CD8-positive, alpha-beta memory T cell (primary cell): ENCODE measurements at places on chromosomes 7 and 10. TPM values are rescaled to one million over a fixed set of nuclear protein-coding genes. Genes with fewer than 3 reads are reported as not detected.

DDIT4 gene
- 183 TPM for polyA plus RNA-seq

CLDN4 gene
- not detected for polyA plus RNA-seq

AS3MT gene
- polyA plus RNA-seq: not detected

- no peaks in the 10 kb centered on the region for H3K27me3 ChIP-seq
- no peak overlapping the region for H3K27ac ChIP-seq
- no peak overlapping the region for H3K4me3 ChIP-seq
- DNase-seq: no peak
- H3K36me3 ChIP-seq: no peaks in the 10 kb centered on the region
Observed at GRCh38 chr7:69177461-69177861, 420.8 kb upstream of the AUTS2 start.

DNA sequence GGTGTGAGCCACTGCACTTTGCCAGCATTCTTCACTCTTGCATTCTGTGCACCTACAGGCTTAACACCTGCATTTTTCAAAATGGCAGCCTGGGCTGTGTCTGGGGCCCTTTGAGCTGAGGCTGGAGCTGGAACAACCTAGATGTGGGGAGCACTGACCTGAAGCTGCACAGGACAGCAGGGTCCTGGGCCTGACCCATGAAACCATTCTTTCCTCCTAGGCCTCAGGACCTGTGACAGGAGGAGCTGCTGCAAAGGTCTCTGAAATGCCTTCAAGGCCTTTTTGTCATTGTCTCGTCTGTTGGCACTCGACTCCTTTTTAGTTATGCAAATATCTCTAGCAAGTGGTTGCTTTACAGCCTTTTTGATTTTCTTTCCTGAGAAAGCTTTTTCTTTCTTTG lies 82.3 kb downstream of the INPP5A start:
- DNase-seq: no peak
- H3K4me1 ChIP-seq: peaks cover 21% of the 10 kb centered on the region
- H3K4me3 ChIP-seq: no peak overlapping the region
- H3K36me3 ChIP-seq: no peaks in the 10 kb centered on the region

- no peak for DNase-seq
- H3K27me3 ChIP-seq: no peaks in the 10 kb centered on the region
- no peak overlapping the region for H3K4me3 ChIP-seq
- no peaks in the 10 kb centered on the region for H3K36me3 ChIP-seq
Observed at GRCh38 chr10:116669832-116670644, 49.3 kb downstream of the PNLIPRP2 start.

DNA sequence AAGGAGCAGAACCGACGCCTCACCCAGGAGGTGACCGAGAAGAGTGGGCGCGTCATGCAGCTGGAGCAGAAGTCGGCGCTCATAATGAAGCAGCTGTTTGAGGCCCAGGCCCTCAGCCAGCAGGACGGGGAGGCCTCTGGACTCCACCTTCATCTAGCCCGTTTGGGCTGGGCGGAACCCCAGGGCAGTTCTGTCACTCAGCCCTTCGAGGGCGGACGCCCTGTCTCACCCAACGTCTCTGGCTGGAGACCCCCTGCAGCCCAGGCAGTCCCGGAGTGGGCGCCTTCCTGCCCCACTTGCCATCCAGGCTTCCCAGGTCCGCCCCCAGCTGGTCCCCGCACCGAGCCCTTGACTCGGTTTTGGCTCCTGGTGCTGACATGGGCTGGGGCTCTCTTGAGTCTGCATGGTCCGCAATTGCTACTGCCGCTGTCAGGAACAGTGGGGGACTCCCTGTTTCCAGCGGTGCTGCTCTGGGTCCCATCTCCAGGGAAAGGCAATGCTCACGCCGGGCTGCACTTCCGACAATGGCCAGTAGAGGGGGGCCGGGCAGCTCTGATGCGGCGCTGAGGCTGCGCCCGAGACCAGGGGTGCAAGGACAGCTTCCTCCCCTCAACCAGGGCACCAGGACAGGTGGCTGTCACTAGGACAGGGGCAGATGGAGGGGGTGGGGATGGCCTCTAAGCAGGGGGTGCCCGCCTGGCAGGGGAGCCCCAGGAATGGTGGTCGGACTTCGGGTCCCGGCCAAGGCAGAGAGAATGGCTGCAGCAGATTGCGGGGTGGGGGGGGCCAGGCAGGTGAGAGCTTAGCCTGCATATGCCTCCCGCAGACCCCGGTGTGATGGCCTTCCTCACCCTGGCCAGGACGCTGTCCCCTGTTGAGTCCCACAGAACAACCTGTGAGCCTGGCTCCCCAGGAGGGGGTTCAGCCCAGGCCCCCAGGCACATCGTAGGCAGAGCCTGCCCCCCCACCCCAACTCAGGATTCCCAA lies 71.2 kb upstream of the KCTD7 start:
- peak; percentile 79 for DNase-seq
- no peaks in the 10 kb centered on the region for H3K27me3 ChIP-seq
- no peaks in the 10 kb centered on the region for H3K4me1 ChIP-seq
- no peak overlapping the region for H3K27ac ChIP-seq
- no peak overlapping the region for H3K4me3 ChIP-seq
- peaks cover 10% of the 10 kb centered on the region for H3K36me3 ChIP-seq

DNA sequence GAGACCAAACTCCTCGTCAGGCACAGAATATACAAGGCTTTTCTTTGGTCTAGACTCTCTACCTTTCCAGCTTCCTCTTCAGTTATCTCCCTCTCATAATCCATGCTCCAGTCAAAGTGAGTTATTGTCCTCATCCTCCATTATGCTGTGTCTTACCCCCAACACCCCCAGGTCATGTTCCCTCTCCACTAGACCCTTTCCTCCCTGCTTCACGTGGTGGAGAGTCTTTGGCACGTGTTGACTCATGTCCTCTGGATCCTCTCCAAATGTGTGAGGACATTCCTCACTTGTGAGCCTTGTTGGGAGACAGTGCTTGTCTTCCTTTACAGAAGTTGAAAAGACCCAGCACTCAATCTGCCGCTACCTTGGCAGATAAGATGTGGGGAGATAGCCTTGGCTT lies 36.0 kb upstream of the DLD start:
- no peak overlapping the region for H3K27ac ChIP-seq
- no peak overlapping the region for H3K4me3 ChIP-seq
- H3K27me3 ChIP-seq: no peaks in the 10 kb centered on the region
- no peak for DNase-seq

DEPP1 gene
- not detected for polyA plus RNA-seq

OR6V1 gene
- polyA plus RNA-seq: not detected

- H3K4me1 ChIP-seq: no peaks in the 10 kb centered on the region
- H3K36me3 ChIP-seq: peaks cover 20% of the 10 kb centered on the region
- H3K4me3 ChIP-seq: no peak overlapping the region
- H3K27me3 ChIP-seq: no peaks in the 10 kb centered on the region
Observed at GRCh38 chr7:135195968-135196629, 15.2 kb downstream of the WDR91 start.

DNA sequence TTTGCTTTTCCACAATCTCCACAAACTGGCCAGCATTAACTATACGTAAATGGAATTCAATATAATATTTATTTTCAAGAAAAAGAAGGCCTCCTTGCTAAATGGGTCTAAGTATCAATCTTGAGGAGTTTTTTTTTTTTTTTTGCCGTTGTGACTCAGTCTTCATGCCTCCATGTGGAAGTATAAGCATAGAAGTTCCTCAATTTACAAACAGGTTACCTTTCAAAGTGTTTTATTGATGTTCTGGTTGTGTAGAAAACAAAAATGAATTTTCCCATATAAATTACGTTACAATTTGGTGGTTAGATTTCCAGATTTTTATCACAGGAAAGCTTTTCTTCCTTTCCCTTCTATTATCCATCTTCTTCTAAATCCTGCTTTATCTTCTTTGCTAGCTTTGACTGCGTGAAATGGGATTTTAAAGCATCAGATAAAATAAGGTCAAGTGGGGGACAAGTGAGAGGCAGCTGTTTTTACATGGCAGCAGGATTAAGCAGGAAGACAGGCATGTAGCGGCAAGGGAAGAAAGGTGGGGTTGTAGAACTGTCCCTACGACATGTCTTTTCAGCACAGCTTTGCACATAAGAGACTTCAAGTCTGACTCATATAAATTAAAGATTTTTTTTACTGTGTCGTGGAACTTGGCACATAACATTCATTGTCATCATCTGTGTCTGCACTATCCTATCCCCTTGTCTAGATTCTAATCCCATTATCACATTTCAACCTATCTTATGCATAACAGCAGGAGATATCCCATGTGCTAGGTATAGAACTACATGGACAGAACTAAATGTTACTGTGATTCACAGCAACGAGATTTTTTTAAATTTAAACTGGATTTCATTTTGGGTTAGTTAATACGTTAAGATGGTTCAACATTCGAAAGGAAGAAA lies 135.3 kb upstream of the FAM3C start:
- DNase-seq: no peak
- H3K27ac ChIP-seq: no peak overlapping the region
- no peak overlapping the region for H3K4me3 ChIP-seq
- H3K36me3 ChIP-seq: no peaks in the 10 kb centered on the region

ZP3 gene
- polyA plus RNA-seq: 2.2 TPM

DNA sequence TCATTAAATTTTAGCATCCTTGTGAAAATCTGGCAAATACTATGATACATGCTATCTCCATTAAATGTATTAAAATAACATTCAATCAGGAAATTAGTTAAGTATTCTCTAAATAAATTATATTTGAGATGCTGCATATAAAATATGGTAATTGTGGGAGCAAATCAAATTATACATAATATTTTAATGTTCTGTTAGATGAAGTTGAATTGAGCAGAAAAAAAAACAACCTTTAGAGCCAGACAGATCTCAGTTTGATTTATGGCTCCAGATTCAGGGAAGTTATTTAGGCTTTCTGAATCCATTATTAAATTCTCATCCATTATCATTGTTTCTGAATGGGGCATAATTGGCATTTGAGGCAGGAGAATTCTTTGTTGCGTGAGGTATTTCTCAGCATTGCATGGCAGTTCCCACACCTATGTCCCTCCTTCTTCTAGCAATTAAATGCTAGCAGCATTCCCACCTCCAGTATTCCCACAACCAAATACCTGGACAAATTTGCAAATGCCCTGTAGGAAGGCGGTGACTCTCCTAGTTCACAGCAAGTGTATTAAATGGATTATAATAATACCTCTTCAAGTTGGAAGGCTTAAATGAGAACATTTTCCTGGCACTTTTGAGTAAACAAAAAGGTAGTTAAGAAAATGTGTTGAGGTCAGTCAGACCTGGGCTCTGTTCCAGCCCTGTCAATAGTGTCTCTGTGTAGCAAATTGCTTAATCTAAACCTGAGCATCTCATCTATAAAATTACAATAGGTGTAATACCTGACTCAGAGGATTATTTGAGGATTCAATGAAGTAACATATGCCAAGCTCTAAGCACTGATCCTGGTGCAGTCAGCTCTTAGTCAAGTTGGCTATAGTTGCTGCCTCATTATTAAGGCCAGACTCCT lies 108.9 kb downstream of the RNLS start:
- H3K27ac ChIP-seq: no peak overlapping the region
- H3K4me1 ChIP-seq: no peaks in the 10 kb centered on the region
- no peaks in the 10 kb centered on the region for H3K27me3 ChIP-seq

GRCh38 chr7:82019551-82020475 lies 250.0 kb upstream of the HGF start:
- H3K27me3 ChIP-seq: no peaks in the 10 kb centered on the region
- DNase-seq: no peak
- no peak overlapping the region for H3K27ac ChIP-seq
- no peak overlapping the region for H3K4me3 ChIP-seq

EPO gene
- not detected for polyA plus RNA-seq

GRCh38 chr10:96753956-96754355 lies 33.6 kb upstream of the PIK3AP1 start:
- H3K4me1 ChIP-seq: no peaks in the 10 kb centered on the region
- no peaks in the 10 kb centered on the region for H3K36me3 ChIP-seq
- no peaks in the 10 kb centered on the region for H3K27me3 ChIP-seq
- no peak overlapping the region for H3K4me3 ChIP-seq
- DNase-seq: no peak

DNA sequence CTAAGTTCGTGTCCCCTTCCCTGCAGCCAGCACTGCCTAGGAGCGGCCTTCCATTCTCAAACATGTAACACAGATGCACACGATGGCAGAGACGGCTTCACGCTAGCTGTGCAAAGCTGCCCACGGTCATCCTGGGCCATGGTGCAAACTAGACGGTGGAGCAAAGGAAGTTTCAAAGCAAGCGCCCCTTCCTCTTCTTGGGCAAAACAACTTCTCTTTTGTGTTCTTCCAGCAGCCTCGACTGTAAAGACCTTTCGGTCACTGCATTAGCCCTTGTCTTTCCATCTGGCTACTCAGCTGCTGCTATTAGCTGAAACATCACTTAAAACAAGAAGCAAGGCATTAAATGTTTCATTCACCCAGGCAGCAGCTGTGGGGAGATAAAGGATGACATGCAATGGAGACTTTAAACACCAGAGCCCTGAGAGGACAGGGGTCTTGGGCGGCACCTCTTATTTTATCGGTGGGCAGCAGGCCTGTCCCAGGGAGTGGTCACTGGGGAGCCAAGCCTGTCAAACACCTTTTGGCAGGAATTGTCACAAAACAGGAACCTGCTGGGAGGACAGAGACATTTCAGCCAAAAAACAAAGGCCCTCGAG lies 214.8 kb downstream of the KLF6 start:
- H3K27ac ChIP-seq: no peak overlapping the region
- H3K36me3 ChIP-seq: no peaks in the 10 kb centered on the region
- H3K4me1 ChIP-seq: peaks cover 8% of the 10 kb centered on the region
- H3K27me3 ChIP-seq: no peaks in the 10 kb centered on the region

TAS2R41 gene
- polyA plus RNA-seq: not detected

DNA sequence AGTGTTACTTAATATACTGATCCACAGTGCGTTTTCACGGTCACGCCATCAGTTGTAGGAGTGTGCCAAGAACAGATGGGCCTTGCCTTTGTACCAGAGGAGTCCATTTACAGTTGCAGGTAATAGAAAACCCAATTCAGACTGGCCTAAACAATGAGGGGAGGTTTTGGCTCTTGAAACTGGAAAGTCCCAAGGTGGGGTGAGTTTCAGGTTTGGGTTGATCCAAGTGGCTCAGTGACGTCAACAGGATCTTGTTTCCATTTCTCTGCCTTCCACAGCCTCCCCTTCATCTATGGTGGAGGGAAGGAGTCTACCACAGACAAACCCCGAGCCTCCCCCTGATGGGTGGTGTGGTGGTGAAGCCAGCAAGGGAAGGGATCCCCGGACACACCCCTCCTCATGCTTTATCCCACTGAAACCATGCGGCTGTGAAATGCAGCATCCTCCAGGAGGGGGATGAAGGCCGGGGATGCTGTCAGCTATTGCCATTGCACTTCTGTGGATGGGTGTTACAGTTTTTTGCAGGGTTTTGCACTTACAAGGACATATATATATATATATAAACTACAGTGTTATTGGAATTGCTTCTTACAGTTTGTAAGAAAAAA lies 14.8 kb upstream of the SH2D4B start:
- no peak overlapping the region for H3K27ac ChIP-seq
- H3K4me3 ChIP-seq: no peak overlapping the region
- H3K4me1 ChIP-seq: peaks cover 45% of the 10 kb centered on the region
- DNase-seq: no peak
- H3K27me3 ChIP-seq: no peaks in the 10 kb centered on the region
